Kidney (tissue), 22 donors: ENCODE measurements at places on chromosomes 16 and 17. TPM values are rescaled to one million over a fixed set of nuclear protein-coding genes. Genes with fewer than 3 reads are reported as not detected.

TEDC2 gene
- polyA plus RNA-seq = 1.7 TPM

RAMP2 gene
- polyA plus RNA-seq = 134 TPM

MT4 gene
- polyA plus RNA-seq = not detected

SGCA gene
- 5.5 TPM for polyA plus RNA-seq

BAIAP3 gene
- polyA plus RNA-seq = 8.2 TPM

CDH5 gene
- 13.9 TPM for polyA plus RNA-seq

CD19 gene
- polyA plus RNA-seq = 0.47 TPM

CACNA1H gene
- 6.4 TPM for polyA plus RNA-seq

CLEC19A gene
- not detected for polyA plus RNA-seq

ADAD2 gene
- polyA plus RNA-seq = 0.80 TPM

TBX21 gene
- 0.24 TPM for polyA plus RNA-seq

SHISA6 gene
- polyA plus RNA-seq = 0.84 TPM

- H3K36me3 ChIP-seq = no peaks in the 10 kb centered on the region
- no peaks in the 10 kb centered on the region for H3K4me1 ChIP-seq
- DNase-seq = no peak
Measured at GRCh38 chr17:32739722-32740121, 137.2 kb downstream of the MYO1D start.

GRCh38 chr16:47036201-47036600, 62.7 kb upstream of the DNAJA2 start:
- H3K36me3 ChIP-seq = no peaks in the 10 kb centered on the region
- no peak for DNase-seq
- H3K4me3 ChIP-seq = no peak overlapping the region
- H3K27ac ChIP-seq = no peak overlapping the region
- H3K4me1 ChIP-seq = peaks cover 2% of the 10 kb centered on the region

DNA sequence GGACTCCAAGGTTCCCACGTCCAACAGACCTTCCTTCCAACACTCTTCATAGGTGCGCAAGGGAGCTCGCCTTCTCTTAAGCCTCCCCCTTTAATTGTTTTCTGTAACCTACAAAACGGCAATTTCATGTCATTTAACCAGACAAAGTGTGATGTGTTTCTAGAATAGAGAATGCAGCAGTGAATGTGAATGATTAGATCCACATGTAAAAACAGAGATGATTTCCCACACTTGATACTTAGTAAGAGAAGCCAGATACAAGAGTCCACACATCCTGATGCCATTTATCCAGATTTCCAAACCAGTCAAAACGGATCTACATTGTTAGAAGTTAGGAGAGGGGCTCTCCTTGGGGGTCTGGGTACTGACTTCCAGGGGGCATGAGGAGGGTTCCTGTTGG, 89.3 kb downstream of the IRF8 start:
- no peaks in the 10 kb centered on the region for H3K27me3 ChIP-seq
- no peaks in the 10 kb centered on the region for H3K4me1 ChIP-seq
- DNase-seq = no peak

DNA sequence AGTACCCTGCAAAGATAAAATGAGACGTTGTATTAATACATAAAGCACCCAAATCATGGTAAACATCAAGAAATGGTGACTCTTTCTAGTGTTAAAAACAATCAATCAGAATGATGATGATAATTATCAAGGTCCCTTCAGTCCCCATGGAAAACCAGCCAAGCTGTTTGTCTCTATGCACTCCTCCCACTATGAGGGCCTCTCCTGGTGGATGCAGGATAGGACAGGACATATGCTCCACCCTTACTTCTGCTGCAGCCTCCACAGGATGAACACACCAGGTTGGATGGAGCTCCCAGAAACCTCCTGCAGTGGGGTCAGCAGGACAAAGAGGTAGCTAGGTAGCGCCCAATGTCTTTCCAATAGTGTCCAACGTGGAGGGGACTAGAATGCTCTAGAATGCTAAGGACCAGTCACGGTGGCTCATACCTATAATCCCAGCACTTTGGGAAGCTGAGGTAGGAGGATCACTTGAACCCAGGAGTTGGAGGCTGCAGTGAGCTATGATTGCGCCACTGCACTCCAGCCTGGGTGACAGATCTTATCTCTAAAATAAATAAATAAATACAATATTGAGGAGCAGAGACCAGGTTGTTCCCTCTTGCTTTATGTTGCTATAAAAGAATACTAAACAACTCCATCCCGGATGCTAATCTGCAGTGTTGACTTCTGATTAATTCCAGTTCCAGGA, 9.9 kb upstream of the KDM8 start:
- H3K27ac ChIP-seq = no peak overlapping the region
- H3K4me3 ChIP-seq = no peak overlapping the region
- no peaks in the 10 kb centered on the region for H3K4me1 ChIP-seq
- H3K36me3 ChIP-seq = no peaks in the 10 kb centered on the region
- H3K27me3 ChIP-seq = no peaks in the 10 kb centered on the region

DNA sequence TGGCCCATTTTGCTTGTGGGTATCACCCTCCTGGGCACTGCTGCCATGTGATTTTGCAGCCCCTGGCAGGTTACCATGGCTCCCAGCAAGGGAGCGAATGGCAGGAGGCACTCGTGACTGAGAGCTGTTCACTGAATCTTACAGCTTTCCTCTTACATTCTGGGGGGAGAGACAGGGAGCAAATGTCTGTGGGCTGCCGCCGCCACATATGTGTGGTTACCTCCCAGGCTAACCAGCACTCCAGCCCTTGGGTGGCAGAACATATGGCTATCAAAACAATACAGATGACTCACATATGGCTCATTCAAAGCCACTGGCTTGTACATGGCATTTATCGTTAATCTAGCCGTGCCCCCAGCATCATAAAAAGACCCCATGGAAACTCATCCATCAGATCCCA, 19.8 kb downstream of the GTF3C1 start:
- H3K4me1 ChIP-seq = peaks cover 3% of the 10 kb centered on the region
- no peak overlapping the region for H3K27ac ChIP-seq
- H3K36me3 ChIP-seq = peaks cover 22% of the 10 kb centered on the region
- no peaks in the 10 kb centered on the region for H3K27me3 ChIP-seq
- no peak for DNase-seq

DNA sequence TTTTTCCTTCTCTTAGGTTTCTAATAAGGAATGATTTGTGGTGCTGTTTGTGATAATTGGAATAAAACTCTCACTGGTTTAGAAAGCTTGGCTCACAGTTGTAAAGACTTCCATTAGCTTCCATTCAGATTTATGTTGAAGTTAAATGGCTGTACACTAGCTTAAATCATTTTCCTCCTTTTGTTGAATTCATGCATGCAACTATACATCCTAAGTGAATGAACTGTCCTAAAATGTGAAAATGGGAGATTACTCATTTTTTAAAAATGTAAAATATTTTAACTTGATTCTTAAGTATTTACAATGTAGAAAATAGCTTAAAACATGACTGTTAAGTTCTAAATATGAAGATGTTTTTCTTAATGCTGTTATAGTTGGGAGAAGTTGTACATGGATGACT, 15.2 kb downstream of the PRKCA start:
- no peaks in the 10 kb centered on the region for H3K36me3 ChIP-seq
- H3K27me3 ChIP-seq = no peaks in the 10 kb centered on the region
- DNase-seq = no peak
- no peak overlapping the region for H3K27ac ChIP-seq

DNA sequence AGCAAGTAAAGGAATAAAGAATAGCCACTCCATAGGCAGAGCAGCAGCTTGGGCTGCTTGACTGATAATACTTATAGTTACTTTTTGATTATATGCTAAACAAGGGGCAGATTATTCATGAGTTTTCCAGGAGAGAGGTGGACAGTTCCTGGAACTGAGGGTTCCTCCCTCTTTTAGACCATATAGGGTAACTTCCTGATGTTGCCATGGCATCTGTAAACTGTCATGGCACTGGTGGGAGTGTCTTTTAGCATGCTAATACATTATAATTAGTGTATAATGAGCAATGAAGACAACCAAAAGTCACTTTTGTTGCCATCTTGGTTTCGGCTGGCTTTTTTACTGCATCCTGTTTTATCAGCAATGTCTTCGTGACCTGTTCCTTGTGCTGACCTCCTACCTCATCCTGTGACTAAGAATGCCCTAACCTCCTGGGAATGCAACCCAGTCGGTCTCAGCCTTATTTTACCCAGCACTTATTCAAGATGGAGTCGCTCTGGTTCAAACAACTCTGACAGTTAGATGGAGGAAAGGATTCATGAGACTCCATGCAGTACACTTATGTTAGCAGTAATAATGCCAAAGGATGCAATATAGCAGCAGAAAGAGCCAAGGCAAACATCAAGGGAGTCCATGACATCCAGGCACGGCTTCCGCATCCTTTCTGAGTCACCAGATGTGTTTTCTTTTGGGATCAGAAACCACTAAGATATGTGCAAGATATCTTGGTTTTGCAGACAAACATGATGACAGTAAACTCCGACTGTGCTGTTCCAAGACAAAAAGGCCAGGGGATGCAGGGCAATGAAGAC, 55.8 kb upstream of the B4GALNT2 start:
- no peak overlapping the region for H3K27ac ChIP-seq
- H3K4me3 ChIP-seq = no peak overlapping the region
- H3K4me1 ChIP-seq = no peaks in the 10 kb centered on the region
- H3K36me3 ChIP-seq = no peaks in the 10 kb centered on the region
- DNase-seq = no peak

- no peaks in the 10 kb centered on the region for H3K36me3 ChIP-seq
- no peaks in the 10 kb centered on the region for H3K27me3 ChIP-seq
- H3K4me1 ChIP-seq = no peaks in the 10 kb centered on the region
- DNase-seq = peak; percentile 58
- peak within 1 kb of the TSS; percentile 28 for H3K27ac ChIP-seq
- no peak within 1 kb of the TSS for H3K4me3 ChIP-seq
Measured at GRCh38 chr17:28370035-28370743, at the start of gene VTN. Gene VTN, minus strand, starts transcription at chr17:28370307. Its CDS starts 104 bp downstream, at chr17:28370203.

DNA sequence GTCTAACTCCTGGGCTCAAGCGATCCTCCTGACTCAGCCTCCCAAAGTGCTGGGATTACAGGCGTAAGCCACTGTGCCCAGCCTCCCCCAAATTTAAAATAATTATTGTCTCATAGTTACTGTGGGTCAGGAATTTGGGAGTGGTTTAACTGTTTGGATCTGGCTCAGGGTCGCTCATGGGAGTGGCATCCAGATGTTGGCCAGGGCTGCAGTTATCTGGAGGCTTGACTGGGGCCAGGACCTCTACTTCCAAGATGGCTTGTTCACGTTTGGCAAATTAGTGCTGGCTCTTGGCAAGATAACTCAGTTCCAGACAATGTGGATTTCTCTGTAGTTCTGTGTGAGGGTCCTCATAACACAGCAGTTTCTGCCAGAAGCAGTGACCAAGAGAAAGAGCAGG, 8.0 kb downstream of the TEN1 start:
- H3K4me1 ChIP-seq = peaks cover 8% of the 10 kb centered on the region
- H3K4me3 ChIP-seq = no peak overlapping the region
- peaks cover 10% of the 10 kb centered on the region for H3K36me3 ChIP-seq
- H3K27me3 ChIP-seq = no peaks in the 10 kb centered on the region
- no peak for DNase-seq

GRCh38 chr17:1073241-1073962, 76.5 kb downstream of the TIMM22 start:
- H3K4me3 ChIP-seq = no peak overlapping the region
- no peaks in the 10 kb centered on the region for H3K27me3 ChIP-seq
- no peak overlapping the region for H3K27ac ChIP-seq
- no peaks in the 10 kb centered on the region for H3K4me1 ChIP-seq
- peaks cover 2% of the 10 kb centered on the region for H3K36me3 ChIP-seq

- H3K27ac ChIP-seq = no peak overlapping the region
- no peak for DNase-seq
- no peaks in the 10 kb centered on the region for H3K27me3 ChIP-seq
- no peak overlapping the region for H3K4me3 ChIP-seq
Measured at GRCh38 chr17:57649731-57650484, 95.2 kb downstream of the CCDC182 start.

DNA sequence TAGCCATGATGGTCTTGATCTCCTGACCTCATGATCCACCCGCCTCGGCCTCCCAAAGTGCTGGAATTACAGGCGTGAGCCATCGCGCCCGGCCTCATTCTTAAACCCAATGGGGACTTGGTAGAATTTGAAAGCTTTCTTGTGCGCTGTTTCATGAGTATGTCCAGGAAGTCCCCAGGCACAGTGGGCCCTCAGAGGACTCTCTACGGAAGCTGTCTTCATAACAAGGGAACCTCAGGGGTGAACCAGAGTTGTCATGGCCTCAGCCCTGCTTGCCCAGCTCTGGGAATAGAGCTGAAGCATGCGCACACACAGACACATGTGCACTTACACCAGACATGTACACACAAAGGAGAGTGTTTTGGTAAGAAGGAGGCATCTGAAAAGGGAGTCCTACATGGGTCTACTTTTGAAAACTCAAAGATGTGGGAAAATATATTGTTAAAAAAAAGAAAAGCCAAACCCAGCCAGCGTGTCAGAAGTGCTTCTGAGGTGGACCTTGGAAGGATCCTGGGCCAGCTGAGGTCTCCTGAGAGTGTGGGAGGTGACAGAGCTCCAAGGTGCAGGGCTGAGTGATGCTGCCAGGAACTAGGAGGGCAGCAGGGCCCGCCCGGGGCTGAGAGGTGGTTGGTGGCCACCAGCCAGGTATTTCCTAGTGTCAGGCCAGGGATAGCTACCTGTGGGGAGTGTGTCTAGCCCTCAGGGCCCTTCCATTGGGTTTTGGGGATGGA, 54.6 kb downstream of the EPN2 start:
- H3K4me3 ChIP-seq = no peak overlapping the region
- no peaks in the 10 kb centered on the region for H3K27me3 ChIP-seq
- H3K36me3 ChIP-seq = no peaks in the 10 kb centered on the region
- no peak for DNase-seq
- H3K4me1 ChIP-seq = no peaks in the 10 kb centered on the region
- no peak overlapping the region for H3K27ac ChIP-seq

GRCh38 chr17:27526604-27527002, 70.4 kb downstream of the KSR1 start:
- H3K4me1 ChIP-seq = peaks cover 2% of the 10 kb centered on the region
- no peak for DNase-seq
- no peak overlapping the region for H3K27ac ChIP-seq
- peak overlapping the region; percentile 17 for H3K4me3 ChIP-seq
- no peaks in the 10 kb centered on the region for H3K36me3 ChIP-seq
